ENCODE measurements at places on chromosomes 5 and 9.

- no peak for DNase-seq
Observed at GRCh38 chr5:77643654-77644370, 5.3 kb upstream of the OTP start.

DNA sequence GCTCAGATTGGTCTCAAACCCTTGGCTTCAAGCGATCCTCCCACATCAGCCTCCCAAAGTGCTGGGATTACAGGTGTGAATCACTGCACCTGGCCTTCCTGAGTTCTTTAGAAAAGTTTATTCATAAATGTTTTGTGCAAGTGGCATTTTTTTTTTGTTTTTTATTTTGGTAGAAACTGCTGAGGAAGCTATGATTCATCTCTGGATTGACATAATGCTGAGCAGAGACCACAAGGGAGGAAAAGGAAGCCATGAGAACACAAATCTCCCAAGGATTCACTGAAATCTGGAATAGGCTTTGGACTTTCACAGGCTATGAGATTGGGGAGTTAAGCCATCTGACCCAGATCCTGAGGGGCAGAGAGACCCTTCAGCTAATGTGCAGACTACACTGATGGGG is 3.4 kb upstream of the SLC46A2 start:
- DNase-seq = no peak

- DNase-seq = no peak
Observed at GRCh38 chr5:39461007-39461682, 36.4 kb upstream of the DAB2 start.

DNA sequence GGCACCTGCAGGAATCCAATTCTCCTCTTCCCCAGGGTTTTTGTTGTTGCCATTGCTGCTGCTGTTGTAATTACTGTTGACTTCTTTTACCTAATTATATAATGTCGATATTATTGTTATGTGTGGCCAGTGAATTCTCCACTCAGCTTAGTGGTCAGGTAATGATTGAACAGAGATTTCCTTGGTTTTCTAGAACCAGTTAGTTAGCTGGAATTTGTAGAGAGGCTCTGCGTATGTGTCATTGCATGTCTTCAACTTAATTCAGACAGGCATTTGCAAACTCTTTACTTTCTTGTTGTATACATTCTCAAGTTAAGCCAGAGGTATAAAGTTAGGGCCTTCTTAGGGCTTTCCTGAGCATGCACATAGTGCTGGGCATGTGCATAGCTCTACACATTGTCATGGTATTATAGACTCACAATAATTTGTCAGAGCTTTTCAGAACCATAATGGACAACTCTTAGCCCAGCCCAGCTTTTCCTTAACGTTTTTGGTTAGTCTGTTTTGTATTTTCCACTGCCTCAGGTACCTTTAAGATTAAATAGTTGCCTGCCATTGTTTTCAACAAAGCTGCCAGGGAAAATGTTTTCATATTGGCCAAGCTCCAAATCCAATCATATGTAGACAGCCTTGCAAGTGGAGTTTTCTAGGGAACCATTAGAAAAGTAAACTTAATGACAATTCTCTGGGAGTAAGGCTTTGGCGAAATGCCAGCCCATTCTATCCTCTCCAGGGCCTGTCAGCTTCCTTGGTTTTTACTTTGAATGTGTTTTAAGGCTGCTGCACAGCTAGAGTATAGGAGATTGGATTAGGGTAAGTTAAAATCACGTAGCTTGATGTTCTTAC is 68.1 kb downstream of the UBE2R2 start:
- no peak for DNase-seq

- no peak for DNase-seq
Observed at GRCh38 chr5:103371046-103371607, 112.6 kb downstream of the MACIR start.

DNA sequence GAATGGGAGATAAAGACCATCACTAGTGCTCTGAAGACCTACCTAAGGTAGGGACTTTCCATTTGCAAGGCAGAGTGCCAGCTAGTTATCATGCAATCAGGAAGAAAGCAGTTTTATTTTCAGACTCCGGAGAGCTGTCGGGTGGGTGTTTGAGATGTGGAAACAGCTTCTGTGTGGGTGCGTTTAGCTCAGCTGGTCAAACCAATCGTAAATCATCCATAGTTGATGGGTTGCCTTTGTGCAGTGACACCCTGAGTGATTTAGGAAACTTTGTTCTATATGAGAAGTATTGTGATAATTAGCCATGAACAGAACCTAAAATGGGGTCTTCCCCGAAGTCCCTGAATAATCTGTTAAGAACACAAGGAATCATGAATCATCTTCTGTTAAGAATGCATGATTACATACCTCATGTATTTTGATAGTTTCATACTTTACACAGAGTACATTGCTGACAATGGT is 284.3 kb downstream of the ARHGAP26 start:
- DNase-seq = no peak

GRCh38 chr5:180075703-180076102 is 4.1 kb upstream of the RNF130 start:
- no peak for DNase-seq

DNA sequence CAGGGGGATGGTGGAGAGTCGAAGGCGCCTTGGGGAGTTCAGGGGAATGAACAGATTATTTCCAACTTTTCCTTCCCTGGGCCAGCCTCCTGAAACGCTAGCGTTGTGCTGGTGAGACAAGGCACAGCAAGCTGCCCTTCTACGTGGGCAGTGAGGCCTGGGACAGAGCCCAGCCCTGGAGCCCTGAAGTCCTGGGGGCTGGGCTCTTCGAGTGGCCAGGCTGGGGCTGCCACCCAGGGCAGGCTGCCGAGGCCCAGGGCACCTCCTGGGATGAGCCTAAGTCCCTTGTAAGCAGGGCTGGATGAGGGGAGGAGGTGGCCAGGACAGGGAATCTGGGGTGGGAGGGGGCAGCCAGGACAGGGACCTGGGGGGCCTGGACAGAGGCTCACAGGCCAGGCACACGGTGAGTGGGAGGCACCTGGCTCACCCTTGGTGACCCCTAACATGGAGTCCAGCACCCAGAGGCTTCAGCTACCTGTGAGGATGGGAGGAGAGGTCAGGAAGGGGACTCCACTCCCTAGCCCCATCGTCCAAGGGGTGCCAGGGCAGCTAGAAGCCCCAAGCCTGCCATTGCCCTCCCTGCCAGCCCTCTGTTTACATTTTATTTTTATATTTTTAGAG is 1.3 kb upstream of the LCN12 start:
- no peak for DNase-seq

DNA sequence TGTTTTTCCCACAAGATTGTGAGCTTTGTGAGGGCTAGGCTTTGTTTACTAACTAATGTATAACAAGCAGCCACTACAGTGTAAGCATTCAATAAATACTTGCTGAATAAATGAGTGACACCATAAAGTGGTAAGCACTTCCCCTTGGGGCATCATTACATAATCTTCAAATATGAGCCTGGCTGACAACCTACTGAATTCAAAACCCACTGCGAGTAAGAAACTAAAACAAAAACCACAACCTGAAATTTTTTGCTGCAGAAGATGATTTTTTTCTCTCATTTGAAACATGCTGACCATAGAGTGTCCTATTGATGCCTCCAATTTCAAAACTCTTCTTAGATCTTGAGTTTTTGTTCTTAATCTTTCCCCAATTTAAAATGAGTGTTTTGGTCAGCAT is 331.3 kb upstream of the CCNG1 start:
- DNase-seq = no peak

DNA sequence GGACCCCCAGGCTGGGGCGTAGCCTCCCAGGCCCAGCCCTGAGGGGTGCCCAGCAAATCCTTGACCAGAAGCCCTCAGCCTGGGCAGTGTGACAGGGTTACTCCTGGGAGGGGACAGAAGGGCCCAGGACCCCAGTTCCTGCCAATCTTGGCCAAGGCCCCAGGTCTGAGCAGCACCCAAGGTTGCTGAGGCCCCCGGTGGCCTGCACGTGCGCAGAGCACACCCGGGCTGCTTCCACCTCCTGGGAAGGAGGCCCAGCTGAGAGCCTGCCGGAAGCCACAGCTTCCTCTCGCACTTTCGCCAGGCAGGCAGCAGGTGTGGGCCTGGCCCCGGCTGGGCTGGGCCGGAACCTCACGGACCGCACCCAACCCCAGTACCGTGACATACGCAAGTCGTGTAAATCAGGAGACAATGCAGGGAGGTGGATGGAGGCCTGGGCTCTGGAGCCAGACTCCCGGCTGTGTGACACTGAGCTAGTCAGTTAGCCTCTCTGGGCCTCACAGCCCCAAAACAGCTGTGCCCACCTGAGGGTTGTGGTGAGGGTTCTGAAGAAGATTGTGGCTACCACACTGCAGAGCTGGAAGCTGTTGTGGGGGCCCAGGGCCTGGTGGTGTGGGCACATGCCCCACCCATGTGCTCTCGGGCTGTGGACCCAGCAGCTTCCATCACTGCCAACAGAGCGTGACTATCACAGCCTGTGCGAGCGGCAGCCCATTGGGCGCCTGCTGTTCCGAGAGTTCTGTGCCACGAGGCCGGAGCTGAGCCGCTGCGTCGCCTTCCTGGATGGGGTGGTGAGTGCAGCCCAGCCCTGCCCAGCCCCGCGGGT is 5.1 kb downstream of the GRK6 start:
- DNase-seq = no peak

DNA sequence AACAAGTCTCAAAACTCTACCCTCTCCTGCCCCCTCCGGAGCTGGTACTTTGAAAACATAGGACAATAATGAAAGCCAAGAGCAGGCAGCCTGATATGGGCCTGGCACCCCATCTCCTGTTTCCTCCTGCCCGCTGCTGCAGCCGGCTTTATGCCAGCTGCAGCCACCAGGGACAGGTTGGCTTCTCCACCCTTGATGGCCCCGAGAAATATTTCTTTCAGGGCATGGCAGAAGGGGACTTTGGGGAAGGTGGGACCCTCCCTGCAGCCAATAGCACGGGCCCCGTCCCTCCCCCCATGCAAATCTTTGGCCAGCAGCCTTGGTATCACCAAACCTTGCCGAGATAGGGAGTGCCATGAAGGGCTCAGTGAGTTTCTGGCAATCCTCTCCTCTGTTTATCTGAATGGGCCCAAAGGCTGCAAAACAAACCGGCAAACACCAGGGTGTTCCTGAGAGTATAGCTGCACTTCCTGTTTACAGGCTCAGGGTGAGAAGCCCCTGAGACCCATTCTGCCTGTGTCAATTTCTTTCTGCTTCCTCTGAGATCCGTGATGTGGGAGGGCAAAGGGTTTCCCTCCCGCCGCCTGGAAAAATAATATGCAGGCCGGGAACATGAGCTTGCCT is 73.4 kb upstream of the BOD1 start:
- DNase-seq = no peak

GRCh38 chr9:133127340-133127981 is 6.4 kb upstream of the RALGDS start:
- no peak for DNase-seq

Measured in stimulated activated CD8-positive, alpha-beta memory T cell treated with anti-CD3 and anti-CD28 coated beads, Interleukin-2, amount 100 ng/mL, for 1 hour (primary cell).